Activated naive CD4-positive, alpha-beta T cell treated with anti-CD3 and anti-CD28 coated beads, Interleukin-2, amount 50 U/mL, for 72 hours (primary cell): ENCODE measurements at places on chromosomes 1 and 21.

GRCh38 chr1:44425341-44426082, 20.5 kb downstream of the RNF220 start:
- no peak for DNase-seq

DNA sequence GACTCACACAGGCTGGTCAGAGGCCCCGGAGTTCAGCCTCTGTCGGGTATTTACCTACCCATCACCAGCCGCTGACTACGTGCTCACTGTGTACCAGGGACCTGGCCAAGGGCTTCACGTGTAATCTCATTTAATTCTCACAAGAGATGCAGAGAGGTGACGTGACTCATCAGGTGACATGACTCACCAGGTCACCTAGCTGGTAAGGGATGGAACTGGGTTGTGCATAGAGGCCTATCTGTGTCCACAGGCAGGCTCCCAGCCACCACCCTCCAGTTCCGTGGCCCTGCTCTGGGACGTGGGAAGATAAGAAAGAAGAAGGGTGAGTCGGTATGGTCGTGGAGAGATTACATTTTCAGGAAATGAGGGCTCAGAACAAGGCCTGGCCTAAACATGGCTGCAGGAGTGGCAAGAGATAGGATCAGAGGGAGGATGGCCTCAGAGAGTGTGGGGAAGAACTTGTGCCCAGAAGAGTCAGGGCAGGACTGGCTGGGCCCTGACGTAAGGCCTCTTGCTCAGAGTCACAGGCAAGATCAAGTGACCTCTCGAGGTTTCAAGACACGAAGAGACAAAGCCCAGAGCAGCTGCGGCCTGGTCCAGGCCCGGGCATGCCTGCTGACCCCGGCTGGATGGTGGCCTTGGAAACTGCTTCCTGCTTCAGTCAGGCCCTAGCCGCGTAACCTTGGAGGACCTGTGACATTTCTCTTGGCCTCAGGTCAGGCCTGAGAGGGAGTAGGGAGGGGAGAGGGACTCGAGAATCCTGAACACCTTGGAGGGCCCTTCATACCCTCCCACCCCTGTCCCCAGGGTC, 52.7 kb upstream of the WASF2 start:
- DNase-seq, result peak; percentile 75

- DNase-seq, result no peak
These were observed 793.7 kb upstream of the ADGRL2 start for GRCh38 chr1:81007024-81007423.

- no peak for DNase-seq
These were observed 47.0 kb upstream of the GJA5 start for GRCh38 chr1:147807405-147807804.

- DNase-seq, result no peak
These were observed at the start of gene PRDM16 for GRCh38 chr1:3068564-3069431. Gene PRDM16 (plus strand): TSS chr1:3069203. CDS start chr1:3069260, 57 bp downstream.

DNA sequence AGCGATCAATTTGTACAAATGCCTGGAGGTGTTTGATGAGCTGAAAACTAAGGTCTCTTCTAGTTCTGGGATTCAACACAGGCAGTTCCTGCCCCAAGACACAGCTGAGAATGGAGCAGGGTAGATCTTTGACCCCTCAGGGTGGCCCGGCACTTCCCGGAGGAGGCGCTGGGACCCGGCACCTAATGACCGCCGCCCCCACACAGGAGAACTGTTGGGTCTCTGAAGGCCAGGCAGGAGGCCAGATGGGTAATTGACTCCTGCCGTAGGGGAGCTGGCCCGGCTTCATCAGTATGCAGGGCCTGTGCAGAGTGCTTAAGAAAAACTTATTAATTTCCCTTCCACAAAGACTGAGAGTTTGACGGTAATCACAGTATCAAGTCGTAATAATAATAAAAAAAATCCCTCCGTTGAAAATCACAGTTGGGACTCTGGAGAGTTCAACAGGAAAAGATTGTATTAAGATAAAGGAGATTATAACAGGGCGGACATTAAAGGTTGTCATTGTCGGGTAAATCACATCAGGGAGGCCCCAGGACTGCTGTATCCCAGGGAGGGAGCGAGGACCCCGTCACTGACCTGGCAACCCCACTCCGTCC, 51.7 kb downstream of the UBIAD1 start:
- no peak for DNase-seq

- DNase-seq, result no peak
These were observed 11.6 kb downstream of the TINAGL1 start for GRCh38 chr1:31587720-31588423.

GRCh38 chr1:197083474-197083873, 16.4 kb upstream of the F13B start:
- no peak for DNase-seq

GRCh38 chr1:221778535-221779142, 36.8 kb upstream of the DUSP10 start:
- DNase-seq, result no peak

DNA sequence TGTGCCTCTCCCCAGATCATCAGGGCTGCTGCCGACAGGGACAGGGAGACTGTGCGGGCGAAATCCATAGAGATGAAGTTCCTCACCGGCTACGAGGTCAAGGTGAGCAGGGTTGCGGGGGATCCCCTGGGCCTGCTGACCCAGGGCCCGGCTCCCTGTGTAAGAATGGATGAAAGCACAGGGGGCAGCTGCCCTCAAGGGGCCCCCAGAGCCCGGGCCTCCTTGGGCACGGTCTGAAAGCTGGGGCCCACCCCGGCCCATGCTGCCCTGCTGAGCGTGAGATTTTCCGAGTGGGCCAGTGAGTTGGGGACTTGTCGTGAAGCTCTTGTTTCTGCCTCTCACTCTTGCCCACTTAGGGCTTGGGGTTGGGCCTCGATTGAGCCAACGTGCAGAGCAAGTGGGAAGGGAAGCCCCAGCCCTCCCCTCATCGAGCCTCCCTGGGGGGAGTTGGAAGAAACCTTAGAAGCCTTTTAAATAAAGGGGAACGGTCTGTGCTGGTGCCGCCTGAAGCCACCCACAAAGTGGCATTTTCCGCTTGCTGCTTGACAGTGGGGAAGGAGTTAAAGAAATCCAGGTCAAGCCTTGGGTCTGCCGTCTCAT, 45.2 kb downstream of the COQ8A start:
- no peak for DNase-seq

DNA sequence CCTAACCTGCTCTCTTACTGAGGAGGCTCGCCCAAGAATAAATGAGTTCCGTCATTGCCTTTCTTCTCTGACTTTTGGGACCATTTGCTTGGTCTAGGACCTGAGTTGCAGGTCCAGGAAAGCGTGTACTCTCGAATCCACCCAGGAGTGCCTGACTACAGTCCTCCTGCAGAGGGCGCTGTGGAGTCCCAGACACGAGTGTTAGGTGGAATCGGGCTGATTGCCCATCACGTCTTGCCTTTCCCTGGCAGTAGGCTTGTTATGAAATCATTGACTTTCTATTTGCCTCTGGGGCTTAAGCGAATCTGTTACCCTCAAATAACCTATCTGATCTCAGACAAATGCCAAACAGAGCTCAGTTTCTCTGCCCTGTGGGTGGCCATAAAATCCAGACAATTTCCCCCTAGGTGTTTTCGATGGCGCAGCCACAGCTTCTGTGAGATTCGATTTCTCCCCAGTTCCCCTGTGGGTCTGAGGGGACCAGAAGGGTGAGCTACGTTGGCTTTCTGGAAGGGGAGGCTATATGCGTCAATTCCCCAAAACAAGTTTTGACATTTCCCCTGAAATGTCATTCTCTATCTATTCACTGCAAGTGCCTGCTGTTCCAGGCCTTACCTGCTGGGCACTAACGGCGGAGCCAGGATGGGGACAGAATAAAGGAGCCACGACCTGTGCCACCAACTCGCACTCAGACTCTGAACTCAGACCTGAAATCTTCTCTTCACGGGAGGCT, at the start of gene IL20:
Gene IL20, plus strand, starts transcription at position 685 of the 733 bp plus-strand sequence. CDS start 230 bp downstream, outside the sequence.
- peak; percentile 96 for DNase-seq

GRCh38 chr1:223714849-223715603, 2.7 kb downstream of the CAPN2 start:
- no peak for DNase-seq
